Mucosa of descending colon (tissue), 3 donors: ENCODE measurements at places on chromosomes 2 and 18.

- no peak for DNase-seq
These were observed 13.0 kb upstream of the RTN4 start for GRCh38 chr2:55063226-55063625.

DNA sequence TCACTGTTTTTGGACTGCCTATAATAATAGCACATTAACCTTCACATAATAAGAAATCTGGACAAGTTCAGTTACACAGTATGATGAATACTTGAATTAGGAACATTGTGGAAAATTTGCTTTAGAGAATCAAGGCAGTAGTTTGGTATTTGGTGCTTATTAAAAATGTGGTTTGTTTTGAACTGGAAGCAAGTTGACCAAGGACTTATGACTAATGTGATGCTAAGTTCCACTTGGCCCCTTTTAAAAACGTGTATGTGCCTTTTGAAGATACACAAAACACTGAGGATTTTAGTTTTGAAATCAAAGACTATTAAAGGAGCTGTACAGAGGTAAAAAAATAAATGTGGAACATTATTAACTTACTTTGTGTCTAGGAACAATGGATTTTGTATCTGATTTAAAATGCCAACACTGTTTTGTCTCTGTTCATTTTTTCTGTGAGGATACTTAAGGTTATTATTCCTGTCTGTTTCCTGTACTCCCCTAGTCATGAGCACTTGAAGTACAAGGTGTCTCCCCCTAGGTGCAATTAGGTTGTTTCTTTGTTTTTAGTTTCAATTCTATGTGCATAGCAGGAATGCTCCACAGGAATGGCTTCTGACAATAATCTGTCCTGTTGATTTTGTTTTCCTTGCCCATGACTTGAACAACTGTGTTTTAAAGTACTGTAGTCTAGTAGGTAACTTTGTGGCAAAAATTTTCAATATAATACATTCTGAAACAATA, 49.6 kb upstream of the PTH2R start:
- DNase-seq = no peak

DNA sequence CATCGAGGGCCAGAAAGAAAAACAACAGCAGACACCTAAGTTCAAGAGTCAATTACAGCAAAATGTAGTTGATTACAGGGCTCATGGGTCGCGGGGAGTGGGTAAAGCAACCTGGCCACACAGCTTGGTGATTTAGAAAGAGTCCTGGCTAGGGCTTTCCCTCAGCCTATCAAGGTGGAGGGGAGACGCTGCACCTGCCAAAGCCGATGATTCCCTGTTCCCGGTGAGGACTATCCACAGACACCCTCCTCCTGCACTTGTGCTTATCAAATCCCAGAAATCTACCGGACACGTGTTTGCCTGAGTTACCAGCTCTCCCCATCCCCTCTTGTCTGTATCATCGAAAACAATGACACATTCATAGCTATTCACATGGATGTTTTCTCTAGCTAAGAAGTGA, 7.0 kb upstream of the SOX11 start:
- DNase-seq = no peak

DNA sequence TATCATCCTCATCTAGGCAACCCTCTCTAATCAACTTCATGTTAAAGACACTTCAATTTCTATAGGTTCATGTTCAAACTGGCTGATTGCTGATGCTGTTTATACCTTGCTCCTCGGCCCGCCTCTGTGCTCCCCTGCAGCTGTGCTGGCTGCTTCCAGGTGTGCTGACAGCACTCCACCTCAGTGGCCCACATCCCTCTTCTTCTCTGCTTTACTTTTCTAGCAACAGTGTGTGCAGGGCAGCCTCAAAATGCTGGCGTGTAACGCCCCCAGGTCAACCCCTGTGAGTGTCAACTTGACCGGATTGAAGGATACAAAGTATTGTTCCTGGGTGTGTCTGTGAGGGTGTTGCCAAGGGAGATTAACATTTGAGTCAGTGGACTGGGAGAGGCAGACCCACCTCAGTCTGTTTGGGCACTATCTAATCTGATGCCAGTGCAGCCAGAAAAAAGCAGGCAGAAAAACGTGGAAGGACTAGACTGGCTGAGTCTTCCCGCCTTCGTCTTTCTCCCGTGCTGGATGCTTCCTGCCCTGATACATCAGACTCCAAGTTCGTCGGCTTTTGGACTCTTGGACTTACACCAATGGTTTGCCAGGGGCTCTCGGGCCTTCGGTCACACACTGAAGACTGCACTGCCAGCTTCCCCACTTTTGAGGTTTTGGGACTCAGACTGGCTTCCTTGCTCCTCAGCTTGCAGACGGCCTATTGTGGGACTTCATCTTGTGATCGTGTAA, 94.7 kb downstream of the COL6A3 start:
- DNase-seq = no peak

DNA sequence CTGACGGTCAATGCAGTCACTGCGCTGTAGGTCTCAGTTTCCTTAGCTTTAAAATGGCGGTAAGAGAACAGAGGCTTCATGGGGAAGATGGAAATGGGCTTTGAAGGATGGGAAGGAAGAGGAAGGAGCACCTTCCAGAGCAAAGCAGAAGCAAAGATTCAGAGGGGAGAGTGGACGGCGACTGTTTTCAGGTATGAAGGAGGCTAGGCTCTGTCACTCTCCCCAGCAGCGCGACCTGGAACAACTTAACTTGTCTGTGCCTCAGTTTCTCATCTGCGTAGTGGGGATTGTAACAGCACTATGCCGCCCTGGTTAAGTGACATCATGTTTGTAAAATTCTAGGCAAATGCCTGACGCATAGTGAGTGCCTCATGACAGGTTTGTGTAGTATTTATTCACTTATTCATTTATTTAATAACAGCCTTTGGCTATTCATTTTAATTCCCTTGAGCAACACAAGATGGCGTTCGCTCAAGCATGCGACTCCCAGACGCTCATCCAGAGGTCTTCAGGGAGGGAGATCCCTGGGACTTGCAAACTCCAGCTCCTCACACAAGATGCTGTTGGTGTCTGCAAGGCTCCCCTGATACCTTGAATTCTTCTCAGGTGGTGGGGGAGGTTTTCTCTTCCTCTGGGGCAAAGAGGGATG, 336.3 kb downstream of the DYSF start:
- DNase-seq = no peak

DNA sequence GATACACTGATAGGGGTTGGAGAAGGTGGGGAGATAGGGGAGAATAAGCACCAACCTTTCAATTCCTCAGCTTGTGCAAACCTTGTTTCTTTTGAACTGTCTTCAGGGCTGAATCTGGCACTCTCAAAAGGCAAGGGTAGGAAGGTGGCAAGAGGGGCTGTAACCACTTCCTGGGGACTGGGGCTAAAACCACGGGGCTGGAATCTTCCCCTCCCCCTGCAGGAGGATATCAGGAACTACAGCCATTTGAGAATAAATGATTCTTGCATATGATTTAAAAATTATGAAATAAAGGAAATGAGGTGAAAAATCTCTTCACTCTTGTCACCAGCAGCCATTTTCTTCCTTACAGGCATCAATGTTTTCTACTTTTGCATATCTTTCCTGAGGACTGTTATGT, 50.8 kb downstream of the ATOH8 start:
- DNase-seq = no peak

GRCh38 chr2:98702858-98703620, 27.9 kb downstream of the MGAT4A start:
- DNase-seq = no peak

DNA sequence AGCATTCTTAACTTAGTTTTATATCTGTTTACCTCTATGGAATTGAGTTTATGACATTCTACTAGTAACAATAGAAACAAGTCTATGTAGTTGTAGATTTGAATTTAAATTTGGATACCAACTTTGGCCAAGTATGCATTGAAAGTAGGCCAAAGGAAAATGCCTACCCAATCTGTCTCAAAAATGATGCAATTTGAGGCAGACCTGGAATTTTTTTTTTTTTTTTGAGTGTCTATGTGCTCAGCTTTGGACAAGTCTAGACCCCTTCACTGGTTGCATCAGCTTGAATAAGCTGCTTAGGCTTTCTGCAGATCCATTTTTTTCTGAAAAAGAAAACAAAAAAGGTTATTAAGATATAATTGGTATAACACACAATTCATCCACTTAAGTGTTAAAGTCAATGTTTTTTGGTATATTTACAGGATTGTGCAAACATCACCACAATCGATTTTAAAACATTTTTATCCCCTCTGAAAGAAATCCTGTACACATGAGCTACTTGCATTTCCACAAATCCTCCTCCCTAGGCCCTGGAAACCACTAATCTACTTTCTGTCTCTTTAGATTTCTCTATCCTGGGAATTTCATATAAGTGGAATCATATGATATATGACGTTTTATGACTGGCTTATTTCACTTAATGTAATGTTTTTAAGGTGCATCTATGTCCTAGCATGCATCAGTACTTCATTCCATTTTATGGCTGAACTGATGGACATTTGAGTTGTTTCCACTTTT, 185.1 kb upstream of the CCDC68 start:
- DNase-seq = no peak

- DNase-seq = no peak
These were observed 75.6 kb downstream of the MOB4 start for GRCh38 chr2:197591339-197592072.

DNA sequence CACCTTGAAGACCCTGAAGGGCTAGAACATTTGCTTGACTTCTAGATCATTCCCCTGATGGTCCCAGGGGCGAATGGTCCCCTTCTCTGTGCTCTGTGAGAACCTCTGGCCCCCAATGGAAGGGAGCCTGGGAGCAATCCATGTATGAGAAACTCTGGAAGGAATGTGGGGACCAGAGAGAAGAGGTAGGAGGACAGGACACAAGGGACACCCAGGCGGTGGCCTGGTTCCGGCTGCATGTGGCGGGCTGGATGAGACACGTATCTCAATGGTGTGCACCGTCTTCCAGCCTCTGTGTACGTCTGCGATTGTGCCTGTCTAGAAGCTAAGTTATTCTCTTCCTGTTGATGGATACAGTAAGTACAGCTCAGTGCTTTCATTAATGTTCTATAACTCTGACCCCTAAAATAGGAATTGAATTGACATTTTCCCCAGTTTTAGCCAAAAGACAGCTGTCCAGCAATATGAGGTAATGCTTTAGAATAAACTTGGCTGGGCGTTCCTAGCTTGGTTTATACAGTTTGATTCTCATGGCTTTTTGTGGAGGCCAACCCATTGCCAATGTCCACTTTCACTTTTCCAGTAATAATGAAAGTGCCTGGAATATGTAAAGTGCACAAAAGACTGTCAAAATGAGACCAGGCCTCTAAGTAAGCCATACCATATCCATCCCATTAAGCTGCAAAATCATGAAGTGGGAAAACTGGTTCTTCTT, 30.1 kb upstream of the COPS8 start:
- DNase-seq = no peak

DNA sequence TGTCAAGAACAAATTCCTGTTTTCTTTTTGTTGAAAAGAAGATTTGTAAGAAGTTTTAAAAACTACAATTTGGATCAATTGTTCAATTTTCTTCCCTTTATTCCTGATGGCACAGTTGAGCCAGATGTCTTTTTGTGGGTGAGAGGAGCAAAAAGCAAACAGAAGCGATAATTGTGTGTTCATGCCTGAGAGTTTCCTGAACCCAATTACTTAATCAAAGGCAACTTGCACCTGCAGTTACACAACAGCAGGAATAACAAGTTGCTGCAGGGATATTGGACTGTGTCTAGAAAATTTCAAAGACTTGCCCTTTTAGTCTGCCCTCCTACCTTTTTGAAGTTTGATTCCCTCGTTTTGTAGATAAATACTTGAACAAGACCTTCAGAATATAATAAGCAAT, 383.6 kb downstream of the DSEL start:
- no peak for DNase-seq

DNA sequence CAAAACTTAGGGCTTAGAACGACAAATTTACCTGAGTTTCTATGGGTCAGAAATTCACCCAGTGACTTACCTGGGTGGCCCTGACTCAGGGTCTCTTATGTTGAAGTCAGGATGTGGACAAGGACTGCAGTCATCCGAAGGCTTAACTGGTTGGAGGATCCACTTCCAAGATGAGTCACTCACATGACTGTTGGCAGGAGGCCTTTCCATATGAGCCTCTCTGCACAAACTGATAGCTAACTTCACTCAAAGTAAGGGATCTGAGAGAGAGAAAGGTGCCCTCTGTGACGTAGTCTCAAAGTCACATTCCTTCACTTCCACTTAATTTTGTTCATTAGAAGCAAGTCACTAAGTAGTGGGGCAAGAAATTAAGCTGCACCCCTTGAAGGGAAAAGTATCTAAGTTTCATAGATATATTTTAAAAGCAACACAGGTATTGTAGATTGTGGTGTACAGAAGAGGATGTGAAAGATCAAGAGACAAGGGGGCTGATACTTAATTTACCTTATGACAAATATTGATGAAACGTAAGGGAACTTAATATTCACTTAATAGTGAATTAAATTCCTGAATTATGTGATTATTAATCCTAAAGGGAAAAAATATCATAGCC, 48.4 kb downstream of the TANK start:
- DNase-seq = no peak

DNA sequence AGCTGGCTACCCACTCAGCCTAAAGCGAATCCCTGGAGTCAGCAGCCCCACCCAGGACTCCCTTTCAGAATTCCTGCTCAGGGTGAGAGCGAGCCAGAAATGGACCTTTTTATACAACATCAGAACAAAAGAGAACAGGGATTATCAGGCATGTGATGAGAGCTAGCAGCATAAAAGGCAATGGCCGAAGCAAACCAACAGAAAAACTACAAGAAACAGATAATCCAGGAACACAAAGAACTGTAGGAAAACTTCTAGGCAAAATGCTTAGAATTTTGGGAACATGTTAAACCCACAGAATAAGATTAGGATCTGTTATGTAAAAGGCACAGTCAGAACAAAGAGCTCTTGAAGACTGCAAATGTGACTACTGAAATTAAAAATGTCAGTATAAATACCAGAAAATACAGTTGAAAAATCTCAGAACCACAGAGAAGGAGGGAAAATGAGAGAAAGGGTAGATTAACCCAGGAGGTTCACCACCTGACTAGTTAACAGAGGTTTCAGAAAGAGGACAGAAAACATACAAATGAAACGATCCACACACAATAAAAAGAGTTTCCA, 31.3 kb downstream of the ITGA6 start:
- DNase-seq = no peak

- DNase-seq = no peak
These were observed 96.5 kb downstream of the ZFP36L2 start for GRCh38 chr2:43129676-43130547.

DNA sequence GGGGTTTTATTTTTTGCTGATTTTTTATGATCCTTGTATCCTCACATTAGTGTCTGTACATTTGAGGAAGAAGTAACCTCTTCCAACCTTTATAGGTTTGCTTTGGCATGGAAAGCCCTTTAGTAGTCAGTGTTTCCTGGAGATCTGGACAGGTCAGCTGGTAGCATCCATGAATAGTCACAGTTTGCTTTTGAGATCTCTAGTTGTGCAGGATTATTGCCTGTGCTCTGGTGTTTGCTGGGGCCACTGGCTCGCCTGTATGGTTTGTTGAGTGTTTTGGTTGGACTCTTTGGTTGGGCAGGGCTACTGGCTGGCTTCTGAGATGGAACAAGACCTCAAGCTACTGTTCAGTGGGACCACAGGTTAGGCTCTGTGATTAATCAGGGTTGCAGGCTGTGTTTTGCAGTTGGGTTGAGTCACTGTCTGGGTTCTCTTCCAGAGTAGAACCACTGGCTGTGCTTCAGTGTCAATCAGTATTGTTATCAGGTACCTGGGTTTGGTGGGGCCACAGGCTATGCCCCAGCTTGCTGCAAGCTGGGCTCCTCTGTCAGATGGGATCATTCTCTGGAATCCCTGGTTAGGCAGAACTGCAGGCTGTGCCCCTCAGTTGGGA, 20.0 kb downstream of the SP140L start:
- DNase-seq = no peak

- no peak for DNase-seq
These were observed 50.8 kb upstream of the UGP2 start for GRCh38 chr2:63790906-63791305.
